ENCODE measurements at places on chromosomes 4 and X. TPM values are rescaled to one million over a fixed set of nuclear protein-coding genes. Genes with fewer than 3 reads are reported as not detected.

DNA sequence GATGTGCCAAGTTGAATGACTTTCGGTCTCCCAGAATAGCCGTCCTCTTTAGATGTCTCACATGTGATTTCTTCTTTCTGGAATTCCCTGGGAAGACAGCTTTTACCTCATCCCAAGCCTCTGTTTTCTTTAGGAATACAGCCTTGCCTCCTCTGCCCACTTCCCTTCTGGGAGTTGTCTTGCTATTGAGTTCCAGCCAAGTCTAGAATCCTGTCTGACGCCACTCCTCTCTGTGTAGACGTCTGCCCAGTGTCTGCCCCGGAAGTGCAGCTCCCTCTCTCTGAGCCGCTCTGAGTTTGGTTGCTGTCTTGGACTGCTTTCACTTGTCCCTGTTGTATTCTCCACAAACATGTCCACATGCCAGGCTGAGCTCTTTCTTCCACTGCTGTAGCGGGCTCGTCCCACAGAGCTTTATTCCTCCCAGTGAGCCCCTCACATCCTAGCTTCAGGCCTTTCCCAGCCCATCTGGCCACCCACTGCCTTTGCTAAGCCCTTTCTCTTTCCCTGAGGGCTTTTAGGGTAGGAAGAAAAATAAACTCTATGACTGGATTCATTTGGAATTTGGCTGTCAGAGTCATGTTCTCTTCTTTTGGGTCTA lies 9.0 kb upstream of the IGFBP7 start:
- no peak for DNase-seq

- no peak for DNase-seq
Observed at GRCh38 chrX:8887004-8887403, 85.8 kb upstream of the FAM9A start.

DNA sequence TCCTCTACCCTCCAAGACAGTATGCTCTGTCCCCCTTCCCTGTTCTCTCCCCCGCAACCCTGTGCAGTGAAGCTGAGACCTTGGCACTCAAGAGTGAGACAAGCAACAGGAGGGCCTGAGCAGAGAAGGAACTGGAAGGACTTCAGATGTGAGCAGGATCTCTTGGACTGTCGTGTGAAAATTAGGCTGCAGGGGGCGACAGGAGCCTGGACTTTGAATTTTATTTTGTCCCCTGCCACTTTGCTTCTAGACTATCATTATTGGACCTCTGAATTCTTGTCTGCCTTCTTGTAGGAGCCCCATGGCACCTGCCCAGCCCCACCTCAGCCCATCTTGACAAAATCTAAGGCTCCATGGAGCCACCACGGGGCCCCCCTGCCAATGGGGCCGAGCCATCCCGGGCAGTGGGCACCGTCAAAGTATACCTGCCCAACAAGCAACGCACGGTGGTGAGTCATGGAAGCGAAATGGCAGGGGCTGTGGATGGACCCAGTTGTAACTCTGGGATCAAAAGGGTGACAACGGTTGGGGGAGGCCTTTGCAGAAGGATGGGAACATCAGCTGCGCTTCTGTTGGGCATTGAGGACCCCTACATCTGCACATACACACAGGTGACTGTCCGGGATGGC lies 1.7 kb downstream of the ARAF start:
- DNase-seq: no peak

DNA sequence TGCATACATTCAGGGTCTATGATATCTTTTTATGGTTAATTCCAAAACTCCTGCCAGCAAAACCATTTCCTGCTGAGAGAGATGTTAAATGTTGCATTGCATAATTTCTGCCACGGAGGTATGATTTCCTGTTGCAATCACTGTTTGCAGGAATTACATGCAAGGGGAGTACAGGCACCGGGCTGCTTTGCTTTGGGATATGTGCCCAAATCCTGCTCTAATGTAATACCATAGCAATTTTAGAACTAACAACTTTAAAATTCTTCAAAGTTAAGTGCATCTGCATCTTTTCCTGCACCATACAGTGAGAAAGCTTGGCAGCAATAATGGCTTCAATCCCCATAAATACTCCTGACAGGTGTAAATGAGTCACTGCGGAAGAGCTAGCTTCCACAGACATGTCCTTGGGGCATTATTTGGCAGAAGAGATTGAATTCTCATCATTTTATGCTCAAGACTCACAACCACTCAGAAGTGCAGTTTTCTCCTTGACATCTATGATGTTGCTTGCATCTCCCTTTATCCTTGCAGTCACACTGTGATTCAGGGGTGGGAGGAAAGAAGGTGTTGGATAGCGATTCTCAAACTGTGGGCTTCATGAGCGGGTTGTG lies 29.6 kb downstream of the TRIM2 start:
- DNase-seq: no peak

- DNase-seq: no peak
Observed at GRCh38 chr4:7947927-7948326, 8.3 kb upstream of the AFAP1 start.

- DNase-seq: no peak
Observed at GRCh38 chr4:188016754-188017153, 21.2 kb downstream of the ZFP42 start.

GRCh38 chr4:36445480-36445879 lies 164.1 kb downstream of the DTHD1 start:
- no peak for DNase-seq

DNA sequence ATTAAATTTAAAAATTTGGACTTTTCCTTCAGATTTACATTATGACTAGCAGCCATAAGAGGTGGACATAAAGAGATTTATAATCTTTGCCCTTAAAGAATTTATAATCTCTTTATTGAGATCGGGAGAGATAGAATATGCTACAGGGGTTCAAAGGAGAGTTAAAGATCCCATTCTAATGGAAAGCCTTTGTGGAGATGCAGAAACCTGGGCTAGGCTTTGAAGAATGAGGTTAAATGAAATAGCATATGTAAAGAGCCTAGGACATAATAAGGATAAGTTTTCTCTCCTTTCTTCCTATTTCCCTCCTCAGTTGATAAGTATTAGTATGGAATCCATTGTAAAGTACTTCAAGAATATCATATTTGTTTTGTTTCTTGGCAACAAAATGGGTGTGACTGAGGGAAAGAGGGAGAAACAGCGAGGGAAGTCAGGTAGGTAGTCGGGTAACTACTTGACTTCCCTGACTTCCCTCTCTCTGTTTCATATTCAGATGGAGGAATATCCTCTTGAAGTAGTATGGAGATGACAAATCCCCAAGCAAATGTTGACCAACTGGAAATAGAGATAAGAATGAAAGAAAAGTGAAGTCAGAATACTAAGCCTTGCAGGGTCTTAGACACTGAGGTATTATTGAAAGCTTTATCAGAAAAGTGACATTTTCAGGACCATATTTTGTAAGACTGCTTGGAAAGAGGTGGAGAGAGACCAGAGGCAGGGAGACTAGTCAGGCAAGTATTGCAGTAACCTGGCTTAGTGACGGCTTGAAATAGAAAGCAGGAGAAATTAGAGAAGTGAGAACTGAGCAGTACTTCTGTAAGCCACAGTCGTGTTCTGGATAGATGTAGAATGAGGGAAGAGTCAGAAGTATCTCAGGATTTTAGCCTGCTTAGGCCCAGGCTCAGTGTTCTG lies 82.9 kb downstream of the PDLIM5 start:
- no peak for DNase-seq

- peak; percentile 5 for DNase-seq
Observed at GRCh38 chr4:181566490-181566889, 676.7 kb upstream of the TENM3 start.

DNA sequence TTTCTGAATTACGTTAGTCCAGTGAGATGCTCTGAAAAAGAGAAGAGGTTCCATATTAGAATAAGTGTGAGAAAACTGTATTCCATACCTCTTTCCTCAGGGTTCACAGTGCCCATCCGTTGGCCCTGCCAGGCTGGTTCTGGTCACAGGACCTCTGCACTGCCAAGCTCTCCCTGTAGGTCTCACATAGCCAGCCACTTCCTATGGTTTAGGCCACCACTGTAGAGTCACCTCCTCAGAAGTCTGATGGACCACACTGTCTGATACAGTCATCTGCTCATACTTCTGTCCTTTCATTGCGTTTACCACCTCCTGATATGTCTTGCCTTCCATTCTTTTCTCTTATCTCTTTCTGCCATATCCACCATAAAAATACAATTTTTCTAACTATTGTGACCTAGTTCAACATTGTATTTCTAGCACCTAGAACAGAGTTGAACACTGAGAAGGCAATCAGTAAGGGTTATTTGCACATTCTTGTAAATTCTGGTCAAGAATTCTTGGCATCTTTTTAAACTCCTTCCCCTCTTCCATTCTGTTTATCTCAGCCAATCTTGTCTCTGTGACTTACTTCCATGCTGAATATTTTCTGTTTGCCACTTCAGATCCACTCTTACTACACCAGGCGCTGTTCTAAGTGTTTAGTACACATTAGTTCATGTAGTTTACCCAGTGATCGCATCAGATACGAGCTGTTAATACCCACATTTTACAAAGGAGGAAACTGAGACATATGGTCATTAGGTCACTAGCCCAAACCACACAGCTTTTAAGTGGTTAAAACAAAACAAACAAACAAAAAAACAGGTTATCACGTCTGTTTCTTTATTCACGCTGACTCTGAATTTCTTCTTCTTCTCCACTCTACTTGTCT lies 125.6 kb downstream of the CBR4 start:
- no peak for DNase-seq

- no peak for DNase-seq
Observed at GRCh38 chr4:39718366-39719323, 20.7 kb downstream of the UBE2K start.

DNA sequence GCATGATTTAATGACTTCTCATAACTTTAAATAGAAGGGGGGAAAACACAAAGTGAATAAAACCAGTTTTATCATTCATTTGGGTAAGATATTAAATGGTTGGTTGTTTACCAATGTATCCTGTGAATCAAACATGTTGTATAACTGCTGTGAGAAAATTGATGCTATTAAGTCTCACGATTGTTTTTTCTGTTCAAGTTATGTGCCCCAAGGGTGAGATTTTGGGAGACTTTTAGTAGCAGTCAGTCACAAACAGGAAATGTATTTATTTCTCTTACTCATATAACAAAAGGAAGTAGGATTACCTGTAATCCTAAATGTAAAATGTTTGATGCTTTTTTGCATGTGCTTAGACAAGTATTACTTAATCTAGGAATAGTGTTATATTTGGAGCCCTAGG lies 39.2 kb downstream of the MTHFD2L start:
- no peak for DNase-seq

DNA sequence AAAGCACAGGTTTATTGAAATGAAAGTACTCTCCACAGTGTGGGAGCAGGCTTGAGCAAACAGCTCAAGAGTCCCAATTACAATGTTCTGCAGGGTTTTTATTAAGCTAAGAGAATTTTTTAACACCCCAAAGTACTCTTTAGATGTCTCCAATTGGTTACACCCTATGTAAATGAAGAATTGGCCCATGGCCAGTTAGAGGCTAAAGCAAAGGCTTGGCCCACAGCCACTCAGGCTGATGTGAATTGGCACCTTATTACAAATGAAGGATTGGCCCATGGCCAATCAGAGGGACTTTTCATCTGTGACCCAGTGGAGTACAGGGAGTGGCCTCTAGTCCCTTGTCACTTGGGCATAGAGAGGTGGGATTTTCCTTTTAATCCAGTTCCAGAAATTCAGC lies 30.1 kb upstream of the IQCM start:
- no peak for DNase-seq

NOA1 gene
- 13.3 TPM for total RNA-seq

ARAP2 gene
- 34.1 TPM for total RNA-seq

SPANXA2 gene
- total RNA-seq: not detected

FAAH2 gene
- 2.2 TPM for total RNA-seq

Data from urinary bladder (tissue), 4 donors.